ENCODE measurements at places on chromosomes 13 and 19.

DNA sequence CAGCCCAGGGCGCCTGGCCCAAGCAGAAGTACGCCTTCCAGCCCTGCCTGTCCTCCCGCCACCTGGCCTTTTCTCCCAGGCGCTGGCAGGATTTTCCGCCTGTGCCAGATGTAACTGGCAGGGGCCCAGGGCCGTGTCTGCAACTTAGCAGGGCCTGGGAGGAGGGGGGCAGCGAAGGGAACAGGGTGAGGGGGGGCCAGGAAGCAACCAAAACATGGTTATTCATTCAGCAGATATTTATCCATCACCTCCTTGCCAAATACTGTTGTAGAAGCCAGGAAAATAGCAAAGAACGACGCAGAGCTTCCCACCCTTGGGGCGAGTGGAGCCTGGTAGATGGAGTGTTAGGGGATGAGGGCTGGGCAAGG lies 5.6 kb downstream of the TLE6 start:
- DNase-seq = no peak

GRCh38 chr13:34681405-34681955 lies 260.6 kb upstream of the NBEA start:
- no peak for DNase-seq

- no peak for DNase-seq
Observed at GRCh38 chr13:21971662-21972621, 301.1 kb downstream of the FGF9 start.

DNA sequence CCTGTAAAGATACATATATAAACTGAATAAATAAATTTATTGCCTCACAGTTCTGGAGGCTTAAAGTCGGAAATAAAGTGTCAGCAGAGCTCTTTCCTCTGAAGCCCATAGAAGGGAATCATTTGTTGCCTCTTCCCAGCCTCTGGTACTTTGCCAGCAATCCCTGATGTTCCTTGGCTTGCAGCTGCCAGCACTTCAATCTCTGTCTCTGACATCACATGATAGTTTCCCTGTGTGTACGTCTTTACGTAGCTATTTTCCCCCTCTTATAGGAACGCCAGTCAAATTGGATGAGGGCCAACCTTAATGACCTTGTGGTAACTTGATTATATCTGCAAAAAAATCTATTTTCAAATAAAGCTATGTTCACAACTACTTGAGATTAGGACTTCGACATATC lies 250.9 kb downstream of the LIG4 start:
- DNase-seq = no peak

DNA sequence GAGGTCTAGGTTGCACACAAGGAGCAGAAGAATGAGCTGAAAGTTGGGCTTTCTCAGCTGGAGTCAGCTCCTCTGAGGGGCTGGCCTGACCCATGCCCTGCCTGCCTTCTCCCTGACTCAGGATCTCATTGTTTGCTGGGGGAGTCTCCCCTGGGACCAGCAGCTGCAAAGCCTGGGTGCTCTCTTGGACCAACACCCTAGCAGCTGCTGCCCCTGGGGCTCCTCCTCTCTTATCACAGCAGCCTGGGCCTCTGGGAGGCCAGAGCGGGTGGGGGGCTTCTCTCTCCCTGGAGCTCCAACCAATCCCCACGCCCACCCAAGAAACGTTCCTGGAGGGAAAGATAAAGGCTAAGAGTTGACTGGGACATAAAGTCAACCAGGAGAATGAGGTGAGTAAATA lies 1.6 kb upstream of the FCGBP start:
- no peak for DNase-seq

DNA sequence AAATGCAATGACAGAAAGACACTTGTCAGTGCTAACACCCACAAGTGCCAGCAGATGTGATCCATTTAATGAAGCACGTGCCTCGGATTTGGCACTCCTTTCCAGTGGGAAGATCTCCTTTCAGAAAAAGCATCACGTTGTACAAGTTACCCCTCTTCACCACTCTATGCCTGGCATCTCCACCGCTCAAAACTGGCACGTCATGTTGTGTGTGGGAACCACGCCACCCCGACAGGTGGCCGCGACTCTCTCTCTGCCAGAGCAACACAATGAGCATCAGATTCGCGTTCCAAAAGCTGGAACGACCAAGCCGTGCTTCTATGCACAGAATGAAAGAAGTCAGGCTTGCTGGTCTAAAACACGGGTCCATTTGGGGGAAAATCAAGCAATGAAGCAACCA lies 24.3 kb downstream of the TMTC4 start:
- DNase-seq = no peak

DNA sequence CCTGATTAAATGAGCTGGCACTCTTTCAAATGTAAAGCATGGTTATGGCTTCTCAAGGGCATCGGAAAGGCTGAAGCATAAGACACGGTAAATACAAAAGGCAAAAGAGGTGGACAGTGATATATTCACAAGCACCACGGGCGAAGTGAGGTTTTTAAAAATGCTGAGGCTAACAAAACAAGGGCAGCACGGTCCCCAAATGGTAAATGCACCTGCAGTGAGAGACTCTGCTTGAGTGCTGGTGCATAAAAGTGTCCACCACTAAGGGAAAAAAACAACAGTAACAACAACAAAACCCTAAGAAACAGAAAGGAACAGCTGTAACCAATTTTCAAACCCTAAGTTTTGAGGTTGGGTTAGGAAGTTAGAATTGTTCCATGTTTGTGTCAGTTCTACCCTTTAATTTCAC lies 234.9 kb downstream of the PCDH9 start:
- no peak for DNase-seq

DNA sequence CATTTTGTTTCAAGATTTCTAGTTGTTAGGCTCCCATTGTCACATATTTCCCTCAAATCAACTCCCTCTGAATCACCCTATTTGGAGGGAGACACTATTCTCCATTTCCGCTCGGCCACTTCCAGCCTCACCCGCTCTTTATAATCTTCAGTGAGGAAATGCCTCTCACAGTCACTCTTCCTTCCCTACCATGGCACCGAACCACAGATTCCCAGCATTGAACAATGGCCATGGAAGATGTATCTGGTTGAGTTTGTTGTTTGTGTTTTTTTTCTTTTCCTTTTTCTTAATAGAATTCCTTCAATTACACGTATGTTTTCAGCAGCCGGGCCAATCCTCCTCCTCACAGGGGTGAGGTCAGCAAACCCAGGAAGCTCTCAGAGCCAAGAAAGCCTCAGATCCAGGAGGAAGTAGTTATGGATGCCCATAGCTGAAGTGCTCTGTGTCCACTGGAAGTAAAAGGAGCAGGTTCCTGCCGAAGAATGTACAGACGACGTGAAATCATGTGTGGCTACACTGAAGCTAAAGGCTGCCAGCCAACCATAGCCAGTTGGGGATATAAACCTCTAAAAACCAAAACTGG lies 472.1 kb downstream of the FOXO1 start:
- no peak for DNase-seq

GRCh38 chr13:40576369-40576768 lies 90.1 kb downstream of the FOXO1 start:
- no peak for DNase-seq

- DNase-seq = no peak
Observed at GRCh38 chr13:37107456-37107855, 2.0 kb upstream of the CSNK1A1L start.

DNA sequence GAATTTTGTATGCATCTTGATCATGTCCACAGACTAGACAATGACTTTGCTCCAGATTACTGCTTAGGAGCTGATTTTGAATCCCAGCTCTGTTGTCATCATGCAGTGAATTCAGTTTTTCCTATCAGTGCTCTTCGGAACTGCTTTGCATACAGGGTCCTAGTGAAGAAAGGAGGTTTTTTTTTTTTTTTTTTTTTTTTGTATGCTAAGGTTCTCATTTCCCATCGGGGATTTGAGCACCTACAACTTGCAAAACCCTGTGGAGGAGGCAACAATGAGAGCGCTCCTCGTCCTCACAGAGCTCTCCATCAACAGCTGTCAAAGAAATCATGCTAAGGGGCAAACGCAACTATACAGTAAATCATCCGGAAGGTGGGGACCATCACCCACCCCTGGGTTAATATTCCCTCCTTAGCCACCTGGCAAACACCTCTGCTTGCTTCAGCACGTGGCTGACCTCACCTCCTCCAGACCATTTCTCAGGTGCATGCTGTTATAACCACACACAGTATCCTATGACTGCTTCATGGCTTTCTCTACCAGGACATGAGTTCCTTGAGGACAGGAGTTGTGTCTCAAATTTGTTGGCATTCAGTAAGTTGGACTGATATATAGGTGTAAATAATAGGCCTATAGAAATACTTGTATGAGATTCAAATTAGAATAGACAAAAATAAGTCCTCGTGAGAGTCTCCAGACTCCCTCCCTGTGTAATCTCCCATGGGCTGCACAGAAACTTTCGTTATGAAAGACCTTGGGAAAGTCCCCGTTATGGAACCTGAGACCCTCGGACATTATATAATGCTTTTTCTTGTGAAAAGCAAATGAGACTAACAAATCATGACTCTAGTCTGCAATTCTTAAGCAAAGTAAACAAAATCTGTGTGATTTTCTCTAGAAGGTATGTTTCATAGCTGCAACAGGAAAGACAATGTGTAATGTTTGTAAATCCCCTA lies 113.8 kb downstream of the KATNAL1 start:
- DNase-seq = no peak

DNA sequence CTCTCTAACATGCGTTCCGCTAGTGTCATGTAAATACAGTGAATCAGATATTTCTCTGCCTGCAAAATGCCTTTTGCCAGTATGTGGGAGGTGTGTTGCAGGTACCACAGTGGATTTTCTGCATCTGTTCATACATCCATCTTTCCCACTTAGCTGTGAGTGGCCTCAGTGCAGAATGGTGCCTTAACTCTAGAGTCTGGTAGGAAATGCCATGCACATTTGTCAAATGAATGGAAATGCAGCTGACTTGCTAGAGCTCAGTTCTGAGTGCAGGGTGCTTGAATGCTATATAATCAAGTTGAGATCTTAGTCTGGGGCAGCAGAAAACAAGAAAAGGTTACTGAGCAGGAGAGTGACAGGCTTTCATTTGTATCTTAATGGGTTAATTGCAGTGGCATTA lies 68.2 kb downstream of the LRCH1 start:
- DNase-seq = no peak

GRCh38 chr13:114068656-114069318 lies 63.6 kb downstream of the RASA3 start:
- no peak for DNase-seq

DNA sequence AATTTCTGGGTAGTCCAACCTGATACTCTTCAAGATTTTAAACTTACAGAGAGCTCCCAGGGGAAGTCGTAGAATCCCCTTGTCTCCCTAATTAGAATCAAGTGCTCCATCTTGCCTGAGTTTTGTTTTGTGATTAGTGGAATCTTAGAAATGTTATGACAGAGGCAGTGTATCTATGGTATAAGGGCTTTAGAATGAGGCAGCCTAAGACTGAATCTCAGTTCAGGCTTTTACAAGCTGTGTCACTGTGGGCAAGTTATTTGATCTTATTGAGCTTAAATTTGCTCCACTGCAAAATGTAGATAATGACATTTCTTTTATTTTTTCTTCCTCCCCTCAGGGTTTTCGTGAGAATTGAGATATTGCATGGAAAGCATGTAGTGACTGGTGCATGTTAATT lies 215.5 kb downstream of the POSTN start:
- no peak for DNase-seq

- no peak for DNase-seq
Observed at GRCh38 chr13:39415008-39415802, 187.8 kb downstream of the LHFPL6 start.

DNA sequence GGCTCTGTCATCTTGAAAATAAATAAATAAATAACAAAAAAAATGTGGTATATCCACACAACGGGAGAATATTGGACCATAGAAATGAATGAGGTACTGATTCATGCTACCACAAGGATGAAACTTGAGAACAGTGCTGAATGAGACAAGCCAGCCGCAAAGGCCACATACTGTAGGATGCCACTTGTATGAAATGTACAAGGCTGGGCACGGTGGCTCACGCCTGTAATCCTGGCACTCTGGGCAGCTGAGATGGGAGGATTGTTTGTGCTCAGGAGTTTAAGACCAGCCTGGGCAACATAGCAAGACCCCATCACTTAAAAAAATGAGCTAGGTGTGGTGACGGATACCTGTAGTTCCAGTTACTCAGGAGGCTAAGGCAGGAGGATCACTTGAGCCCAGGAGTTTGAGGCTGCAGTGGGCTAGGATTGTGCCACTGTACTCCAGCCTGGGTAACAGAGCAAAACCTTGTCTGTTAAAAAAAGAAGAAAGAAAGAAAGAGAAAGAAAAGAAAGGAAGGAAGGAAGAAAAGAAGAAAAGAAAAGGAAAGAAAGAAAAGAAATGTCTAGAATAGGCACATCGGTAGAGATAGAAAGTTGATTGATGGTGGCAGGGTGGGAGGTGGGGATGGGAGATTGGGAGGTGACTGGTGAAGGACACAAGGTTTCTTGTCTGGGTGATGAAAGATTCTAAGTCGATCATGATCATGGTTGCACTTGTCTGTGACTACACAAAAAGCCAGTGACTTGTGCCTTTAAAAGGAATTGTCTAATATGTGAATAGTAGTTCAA lies 20.3 kb downstream of the HPN start:
- no peak for DNase-seq

DNA sequence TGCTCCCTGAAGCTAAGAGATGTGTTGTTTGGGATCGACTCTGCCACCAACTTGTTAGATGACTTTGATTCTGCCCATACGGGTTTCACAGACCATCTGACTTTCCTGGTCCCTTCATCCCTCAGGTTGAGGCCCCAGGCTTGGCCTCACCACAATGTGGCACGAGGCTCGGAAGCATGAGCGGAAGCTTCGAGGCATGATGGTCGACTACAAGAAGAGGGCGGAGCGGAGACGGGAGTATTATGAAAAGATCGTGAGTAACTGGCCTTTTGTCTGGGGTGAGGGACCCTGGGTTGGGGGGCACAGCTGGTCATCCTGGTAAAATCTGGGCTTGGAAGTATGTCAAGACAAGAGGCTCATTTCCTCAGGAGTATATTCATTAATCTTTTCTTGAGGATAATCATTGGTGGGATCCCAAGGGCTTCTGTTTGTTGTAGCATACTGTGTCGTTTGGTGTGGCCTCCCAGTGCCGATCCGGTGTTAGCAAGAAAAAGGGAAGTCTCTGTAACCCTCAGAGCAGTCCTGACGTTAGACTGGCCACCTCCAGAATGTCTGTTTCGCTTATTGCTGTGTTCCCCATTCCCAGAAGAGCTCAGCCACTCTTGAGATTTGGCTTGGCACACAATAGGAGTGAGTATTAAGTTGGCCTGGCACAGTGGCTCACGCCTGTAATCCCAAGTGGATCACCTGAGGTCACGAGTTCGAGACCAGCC lies 1.4 kb downstream of the CLASRP start:
- no peak for DNase-seq

DNA sequence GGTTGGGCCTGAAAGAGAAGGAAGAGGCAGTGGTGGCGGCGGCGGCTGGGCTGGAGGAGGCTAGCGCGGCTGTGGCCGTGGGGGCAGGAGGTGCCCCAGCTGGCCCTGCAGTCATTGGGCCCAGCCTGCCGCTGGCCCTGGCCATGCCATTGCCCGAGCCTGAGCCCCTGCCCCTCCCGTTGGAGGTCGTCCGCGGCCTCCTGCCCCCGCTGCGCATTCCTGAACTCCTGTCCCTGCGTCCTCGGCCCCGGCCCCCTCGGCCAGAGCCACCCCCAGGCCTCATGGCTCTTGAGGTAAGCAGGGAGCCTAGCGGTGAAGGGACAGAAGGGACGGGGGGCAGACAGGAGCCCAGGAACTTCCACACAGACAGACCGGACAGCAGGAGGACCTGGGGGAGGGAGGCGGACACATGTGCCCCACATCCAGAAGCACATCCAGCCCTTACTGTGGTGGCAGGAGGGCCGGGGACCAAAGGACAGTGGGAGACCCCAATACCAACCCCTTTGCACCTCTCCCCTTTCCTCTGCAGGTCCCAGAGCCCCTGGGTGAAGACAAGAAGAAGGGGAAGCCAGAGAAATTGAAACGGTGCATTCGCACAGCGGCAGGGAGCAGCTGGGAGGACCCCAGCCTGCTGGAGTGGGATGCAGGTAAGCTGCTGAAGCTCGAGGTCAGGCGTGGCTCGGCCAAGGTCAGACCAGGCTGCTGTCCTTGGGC lies 5.0 kb downstream of the RBM42 start:
- DNase-seq = no peak

All from iPS-NIHi11 (cell line).